8988T (cell line): ENCODE measurements at places on chromosomes 6 and 20.

GRCh38 chr20:16283978-16284377 is 289.3 kb downstream of the KIF16B start:
- no peak for DNase-seq

DNA sequence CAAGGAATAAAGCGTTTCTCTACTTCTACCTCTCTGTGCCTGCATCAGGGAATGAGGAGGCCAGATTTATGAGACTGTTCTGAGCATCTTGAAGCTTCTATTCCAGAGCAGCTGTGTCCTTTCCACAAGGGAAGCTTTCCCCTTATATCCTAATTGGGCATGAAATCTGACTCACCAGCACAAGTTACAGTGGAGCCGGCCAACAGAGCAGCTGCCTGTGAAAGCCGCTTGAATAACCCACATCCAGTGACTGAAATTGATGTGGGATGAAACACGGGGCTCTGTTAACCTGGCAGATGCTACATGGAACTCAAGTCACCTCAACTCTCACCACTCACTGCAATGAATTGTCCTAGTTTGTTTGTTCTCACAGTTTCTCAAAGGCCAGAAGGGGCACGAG is 400.3 kb downstream of the TFAP2A start:
- DNase-seq = no peak

DNA sequence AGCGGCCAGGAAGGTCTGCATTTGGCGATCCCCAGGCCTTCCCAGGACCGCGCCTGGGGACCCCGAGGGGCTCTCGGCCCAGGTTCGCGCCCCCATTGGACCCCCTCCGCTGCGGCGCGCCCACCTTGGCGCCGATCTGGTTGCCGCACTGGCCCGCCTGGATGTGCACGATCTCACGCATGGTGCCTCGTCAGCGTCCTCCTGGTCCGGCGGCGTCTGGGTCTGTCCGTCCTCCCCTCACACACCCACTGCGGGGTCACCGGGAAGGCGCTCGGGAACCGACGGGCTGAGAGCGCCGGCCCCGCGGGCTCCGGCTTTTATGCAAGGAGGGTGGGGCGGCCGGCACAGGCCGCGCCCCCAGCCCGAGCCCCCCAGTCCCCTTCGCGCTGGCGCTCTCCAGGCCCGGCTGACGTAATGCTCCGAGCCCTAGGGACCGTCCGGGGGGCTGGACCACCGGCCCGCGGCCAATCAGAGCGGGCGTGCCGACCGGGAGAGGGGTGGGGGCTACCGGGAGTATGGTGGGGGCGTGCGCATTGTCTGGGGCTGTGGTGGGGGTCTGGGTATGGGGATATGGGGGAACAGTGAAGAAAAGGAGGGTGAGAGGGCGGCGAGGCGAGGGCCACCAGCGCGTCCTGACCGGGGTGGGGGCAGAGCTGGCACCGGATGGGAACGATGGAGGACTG is at the start of gene TUBB2B:
Gene TUBB2B, minus strand, starts transcription at position 291 of the 683 bp plus-strand sequence. Its CDS starts 110 bp downstream, at position 181.
- peak; percentile 65 for DNase-seq

- DNase-seq = no peak
Observed at GRCh38 chr6:21732731-21733130, 139.2 kb downstream of the SOX4 start.

DNA sequence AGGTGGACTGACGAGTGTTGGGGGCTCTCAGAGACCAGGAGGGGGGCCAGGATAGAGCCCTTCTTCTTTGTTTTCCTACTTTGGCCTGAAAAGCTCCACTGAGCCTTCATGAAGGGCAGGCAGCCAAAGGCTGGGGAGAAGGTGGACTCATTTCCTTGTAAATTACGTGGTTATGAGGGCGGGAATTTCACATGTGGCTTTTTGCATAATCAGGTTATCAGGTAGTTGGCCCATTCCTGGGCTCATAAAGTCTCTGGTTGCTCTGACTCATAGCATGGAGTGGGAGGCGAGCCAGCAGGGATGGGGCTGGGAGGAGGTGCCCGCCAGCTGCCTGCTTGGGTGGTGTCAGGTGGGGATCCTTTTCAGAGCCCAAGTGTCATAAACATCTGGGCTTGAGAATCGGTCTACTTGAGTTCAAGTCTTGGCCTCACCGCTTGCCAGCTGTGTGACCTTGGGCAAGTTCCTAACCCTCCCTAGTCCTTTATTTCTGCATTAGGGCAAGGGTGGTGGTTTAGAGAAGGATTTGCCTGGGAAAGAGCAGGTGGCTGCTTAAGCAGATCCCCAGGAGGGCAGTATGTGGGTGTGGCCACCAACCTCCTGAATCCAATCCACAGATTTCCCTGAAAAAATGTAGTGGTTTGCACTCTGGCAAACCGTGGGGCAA is 26.5 kb upstream of the RNF24 start:
- peak; percentile 43 for DNase-seq

DNA sequence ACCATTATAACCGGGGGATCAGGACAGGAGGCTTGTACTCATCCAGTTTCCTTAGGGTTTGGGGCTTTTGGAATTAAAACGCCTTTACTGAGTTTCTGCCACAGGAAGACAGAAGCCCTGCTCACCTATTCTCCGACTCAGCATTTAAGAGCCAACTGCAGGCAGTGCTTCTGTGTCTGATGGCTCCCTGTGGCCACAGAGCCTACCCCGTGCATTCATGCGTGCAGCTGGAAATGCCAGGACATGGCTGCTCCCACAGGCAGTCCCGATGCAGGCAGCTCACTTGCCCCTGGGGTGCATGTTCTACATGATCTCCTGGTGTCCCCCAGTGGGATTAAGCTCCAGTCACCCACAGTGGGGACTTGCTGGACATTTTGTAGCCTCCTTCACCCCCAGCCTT is 22.2 kb downstream of the ZNF831 start:
- no peak for DNase-seq

DNA sequence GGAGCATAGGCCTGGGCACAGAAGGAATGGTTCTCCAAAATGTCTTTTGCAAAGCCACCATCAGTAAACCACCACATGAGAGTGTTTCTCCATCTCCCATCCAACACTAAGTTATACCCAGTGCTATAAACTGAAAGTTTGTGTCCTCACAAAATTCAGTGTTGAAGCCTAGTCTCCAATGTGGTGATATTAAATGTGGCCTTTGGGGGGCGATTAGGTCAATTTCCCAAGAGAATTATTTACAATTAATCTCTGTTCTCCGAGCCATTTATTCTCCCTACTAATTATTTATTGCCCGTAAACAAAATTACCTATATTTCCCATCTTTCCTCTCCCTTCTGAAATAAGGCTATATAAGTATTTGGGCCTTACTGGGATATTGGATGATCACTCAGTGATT is 26.1 kb downstream of the OR2B2 start:
- DNase-seq = no peak

DNA sequence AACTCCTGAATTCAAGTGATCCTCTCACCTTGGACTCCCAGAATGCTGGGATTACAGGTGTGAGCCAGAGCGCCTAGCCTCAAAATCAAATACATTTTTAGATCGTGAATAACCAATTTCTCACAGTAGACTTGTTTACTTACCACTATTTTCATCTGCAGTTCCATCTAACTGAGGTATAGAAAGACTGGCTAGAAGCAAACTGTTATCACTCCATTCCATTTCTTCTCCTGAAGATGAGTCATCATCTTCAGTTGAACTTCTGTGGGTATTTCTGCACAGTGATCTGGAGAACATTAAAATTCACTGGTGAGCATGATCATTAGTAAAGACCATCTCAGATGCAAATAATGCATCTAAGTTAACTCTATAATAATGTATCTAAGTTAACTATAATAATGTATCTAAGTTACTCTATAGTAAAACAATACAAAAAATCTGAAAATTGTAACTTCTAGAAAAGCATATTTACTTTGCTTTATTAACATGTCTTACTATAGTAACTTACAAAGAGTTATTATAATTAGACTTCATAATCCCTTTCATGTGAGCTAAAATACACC is 105.4 kb downstream of the REV3L start:
- DNase-seq = no peak

DNA sequence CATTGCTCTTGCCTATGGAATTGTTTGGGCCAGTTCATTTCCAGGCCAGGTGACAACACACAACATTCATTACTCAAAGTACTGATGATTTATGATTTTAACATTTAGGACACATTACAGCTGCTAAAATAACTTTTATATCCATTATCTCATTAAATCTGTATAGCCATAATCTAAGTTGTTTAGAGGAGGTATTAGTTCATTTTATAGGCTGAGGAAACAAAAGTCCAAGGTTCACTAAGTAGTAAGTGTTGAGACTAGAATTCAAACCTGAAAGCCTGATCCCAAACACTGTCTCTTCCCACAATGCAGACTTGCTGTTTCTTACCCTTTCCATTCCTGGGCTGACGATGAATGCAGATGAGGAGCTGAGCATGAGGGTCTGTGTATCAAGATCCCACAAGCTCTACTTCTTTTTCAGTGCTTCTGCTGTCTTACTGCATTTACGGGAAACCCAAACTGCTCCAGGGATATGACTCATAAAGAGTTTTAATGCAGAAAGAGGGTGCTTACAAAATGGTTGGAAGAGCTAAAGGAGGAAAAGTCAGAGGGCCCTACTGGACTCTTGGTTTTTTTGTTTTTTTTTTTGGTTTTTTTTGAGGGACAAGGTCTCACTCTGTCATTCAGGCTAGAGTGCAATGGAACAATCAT is 17.9 kb downstream of the TENT5A start:
- no peak for DNase-seq

GRCh38 chr6:101015541-101015940 is 134.4 kb upstream of the ASCC3 start:
- no peak for DNase-seq
